Activated naive CD4-positive, alpha-beta T cell treated with anti-CD3 and anti-CD28 coated beads, Interleukin-2, amount 10 ng/mL, durations not matched to agents 7 days and 5 days (primary cell): ENCODE measurements at places on chromosomes 6 and 20.

DNA sequence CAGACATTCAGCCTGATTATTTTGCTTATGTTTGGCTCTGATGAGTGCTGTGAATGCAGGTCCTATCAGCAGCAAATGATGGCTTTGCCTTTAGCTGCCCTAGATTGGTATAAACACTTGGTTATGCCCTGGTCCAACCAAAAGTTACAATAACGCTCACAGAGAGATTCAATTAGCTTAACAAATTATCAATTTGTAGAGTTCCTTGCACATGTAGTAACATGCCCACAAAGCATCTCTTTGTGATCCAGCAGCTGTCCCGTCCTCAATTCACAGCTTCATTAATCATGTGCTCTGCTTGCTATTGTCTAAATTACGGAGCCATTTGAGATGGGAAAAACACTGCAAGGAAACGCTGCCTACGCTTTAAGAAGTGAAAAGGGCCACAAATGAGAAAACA is 457.9 kb downstream of the HDGFL1 start:
- DNase-seq: no peak

DNA sequence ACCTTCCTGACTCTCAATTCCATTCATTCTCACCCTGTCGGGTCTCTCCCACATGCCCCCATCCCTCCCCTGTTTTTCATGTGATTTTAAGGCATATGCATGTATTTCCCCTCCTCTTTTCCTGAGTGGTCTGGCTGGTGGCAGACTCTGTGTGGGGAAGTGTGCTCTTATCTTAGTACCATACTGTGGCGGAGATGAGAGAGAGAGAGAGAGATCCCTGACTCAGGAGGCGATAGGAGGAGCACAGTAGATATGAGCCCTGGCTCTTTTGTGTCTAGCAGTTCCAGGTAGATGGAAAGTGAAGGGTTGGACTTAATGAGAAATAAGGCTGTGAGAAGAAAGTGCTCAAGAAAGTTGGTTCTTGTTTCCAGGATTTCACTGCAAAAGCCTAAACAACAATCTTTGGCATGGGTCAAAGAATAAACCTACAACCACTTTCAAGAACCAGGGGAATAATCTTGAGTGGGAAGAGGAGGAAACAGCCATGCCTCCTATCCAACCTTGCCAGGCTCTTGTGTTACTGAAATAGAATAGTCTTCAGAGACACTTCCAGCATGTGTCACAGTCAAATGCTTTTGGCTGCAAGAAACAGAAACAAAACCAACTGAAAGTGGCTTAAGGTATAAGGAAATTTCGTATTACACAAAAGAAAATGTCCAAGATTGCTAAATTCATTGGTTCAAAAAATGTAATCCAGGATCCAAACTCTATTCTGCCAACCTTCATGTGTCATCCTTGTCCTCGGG is 123.8 kb upstream of the MYLIP start:
- no peak for DNase-seq

GRCh38 chr20:63699466-63700198 is 3.2 kb downstream of the TNFRSF6B start:
- DNase-seq: peak; percentile 23

GRCh38 chr6:41607736-41608135 is 30.5 kb upstream of the MDFI start:
- no peak for DNase-seq

DNA sequence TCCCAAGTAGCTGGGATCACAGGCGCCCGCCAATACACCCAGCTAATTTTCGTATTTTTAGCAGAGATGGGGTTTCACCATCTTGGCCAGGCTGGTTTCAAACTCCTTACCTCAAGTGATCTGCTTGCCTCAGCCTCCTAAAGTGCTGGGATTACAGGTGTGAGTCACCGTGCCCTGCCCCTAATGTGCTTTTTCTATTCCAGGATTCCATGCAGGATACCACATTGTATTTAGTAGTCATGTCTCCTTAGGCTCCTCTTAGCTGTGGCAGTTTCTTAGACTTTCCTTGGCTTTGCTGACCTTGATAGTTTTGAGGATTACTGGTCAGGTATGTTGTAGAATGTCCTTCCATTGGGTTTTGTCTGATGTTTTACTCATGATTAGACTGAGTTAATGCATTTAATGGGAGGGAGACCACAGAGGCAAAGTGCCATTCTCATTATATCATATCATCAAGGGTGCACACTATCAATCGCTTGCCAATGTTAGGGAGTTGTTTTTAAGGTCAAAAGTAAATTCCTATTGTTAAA is 39.6 kb upstream of the TNFAIP3 start:
- DNase-seq: no peak

- no peak for DNase-seq
Measured at GRCh38 chr6:21079468-21080048, 514.0 kb upstream of the SOX4 start.

GRCh38 chr6:16129623-16130401 is 926 bp downstream of the MYLIP start:
- peak; percentile 63 for DNase-seq

GRCh38 chr6:77653816-77654215 is 977 bp downstream of the MEI4 start:
- no peak for DNase-seq

GRCh38 chr6:168368066-168368820 is 48.7 kb upstream of the DACT2 start:
- DNase-seq: no peak

DNA sequence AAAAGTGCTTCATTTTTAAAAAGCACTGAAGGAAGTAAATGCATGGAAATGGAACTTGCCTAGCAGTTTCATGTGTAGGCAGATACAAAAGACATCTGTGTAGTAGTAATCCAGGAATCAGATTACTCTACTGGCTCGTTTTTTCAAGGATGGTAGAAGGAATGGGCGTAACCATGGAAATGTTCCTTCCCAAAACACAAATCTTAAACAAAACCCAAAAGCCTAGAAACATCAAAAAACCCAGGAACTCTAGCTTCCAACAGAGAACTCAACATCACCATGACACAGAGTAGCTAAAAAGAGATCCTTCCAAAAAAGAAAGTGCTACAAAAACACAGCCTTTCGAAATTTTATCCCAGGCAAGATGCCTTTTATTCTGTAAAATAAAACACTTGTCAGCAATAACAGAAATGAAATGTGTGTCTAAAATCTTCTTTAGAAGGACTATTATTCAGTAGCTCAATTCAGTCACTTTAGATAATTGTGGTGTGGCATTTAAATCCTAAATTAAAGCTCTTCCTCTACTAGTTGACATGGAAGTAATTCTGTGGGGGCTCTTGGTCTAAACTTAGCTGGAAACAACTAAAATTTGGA is 81.7 kb downstream of the FAM217A start:
- DNase-seq: no peak

- no peak for DNase-seq
Measured at GRCh38 chr6:157649311-157650260, 173.5 kb upstream of the SNX9 start.
